Naive thymus-derived CD4-positive, alpha-beta T cell (primary cell): ENCODE measurements at places on chromosomes 2 and 18. TPM values are rescaled to one million over a fixed set of nuclear protein-coding genes. Genes with fewer than 3 reads are reported as not detected.

- H3K4me1 ChIP-seq: no peaks in the 10 kb centered on the region
- H3K36me3 ChIP-seq: no peaks in the 10 kb centered on the region
- no peaks in the 10 kb centered on the region for H3K27me3 ChIP-seq
- H3K4me3 ChIP-seq: no peak overlapping the region
- no peak for DNase-seq
Observed at GRCh38 chr2:48207851-48208250, 301.6 kb upstream of the FBXO11 start.

DNA sequence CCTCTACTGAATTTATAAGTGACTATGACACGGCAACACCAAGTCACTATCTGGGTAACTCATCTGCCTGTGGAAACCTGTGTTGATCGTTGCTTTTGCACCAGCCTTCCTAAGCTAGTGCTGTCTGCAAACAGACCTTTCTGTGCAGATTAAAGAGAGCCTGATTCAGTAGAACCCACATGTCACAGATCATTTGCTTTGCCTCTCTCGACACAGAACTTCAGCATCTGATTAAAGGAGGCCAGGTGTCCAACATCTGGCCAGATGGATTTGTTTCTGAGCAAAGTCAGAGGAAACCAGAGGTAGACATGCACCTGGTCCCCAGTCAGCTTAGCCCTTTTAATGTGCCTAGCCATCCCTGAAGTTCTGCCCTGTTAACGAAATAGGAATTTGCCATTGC, 15.0 kb upstream of the TTR start:
- no peak for DNase-seq
- no peak overlapping the region for H3K27ac ChIP-seq
- no peaks in the 10 kb centered on the region for H3K36me3 ChIP-seq
- H3K4me3 ChIP-seq: no peak overlapping the region

DNA sequence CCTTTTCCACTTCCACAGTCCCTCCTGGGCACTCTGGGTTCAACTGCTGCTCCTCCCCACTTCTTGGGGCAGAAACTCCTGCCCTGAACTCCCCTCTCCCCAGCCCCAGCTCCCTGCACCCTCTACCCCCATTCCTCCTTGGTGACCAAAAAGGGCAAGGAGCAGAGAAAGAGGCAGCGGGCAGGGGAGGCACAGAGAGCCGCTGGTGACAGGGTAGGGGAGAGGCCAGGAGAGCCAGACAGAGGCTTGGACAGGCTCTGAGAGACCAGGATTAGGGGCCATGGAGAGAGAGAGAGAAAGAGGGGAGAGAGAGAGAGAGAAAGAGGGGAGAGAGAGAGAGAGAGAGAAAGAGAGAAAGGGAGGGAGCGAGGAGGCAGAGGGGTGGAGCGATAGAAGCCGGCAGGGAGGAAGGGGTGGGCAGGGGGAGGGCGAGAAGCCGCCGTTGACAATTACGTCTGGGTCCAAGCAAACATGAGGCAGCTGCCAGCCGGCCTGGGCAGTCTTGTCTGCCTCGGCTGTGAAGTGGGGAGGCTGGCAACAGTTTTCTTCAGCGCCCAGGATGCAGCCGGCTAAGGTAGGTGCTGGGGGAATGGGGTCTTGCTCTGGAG, at the start of gene KCNIP3:
TSS of gene KCNIP3 (plus strand) at position 468 of the 608 bp plus-strand sequence. CDS start at position 560, 92 bp downstream.
- H3K4me3 ChIP-seq: no peak within 1 kb of the TSS
- DNase-seq: no peak
- H3K36me3 ChIP-seq: no peaks in the 10 kb centered on the region
- no peaks in the 10 kb centered on the region for H3K4me1 ChIP-seq
- no peak within 1 kb of the TSS for H3K27ac ChIP-seq
- H3K27me3 ChIP-seq: no peaks in the 10 kb centered on the region

DNA sequence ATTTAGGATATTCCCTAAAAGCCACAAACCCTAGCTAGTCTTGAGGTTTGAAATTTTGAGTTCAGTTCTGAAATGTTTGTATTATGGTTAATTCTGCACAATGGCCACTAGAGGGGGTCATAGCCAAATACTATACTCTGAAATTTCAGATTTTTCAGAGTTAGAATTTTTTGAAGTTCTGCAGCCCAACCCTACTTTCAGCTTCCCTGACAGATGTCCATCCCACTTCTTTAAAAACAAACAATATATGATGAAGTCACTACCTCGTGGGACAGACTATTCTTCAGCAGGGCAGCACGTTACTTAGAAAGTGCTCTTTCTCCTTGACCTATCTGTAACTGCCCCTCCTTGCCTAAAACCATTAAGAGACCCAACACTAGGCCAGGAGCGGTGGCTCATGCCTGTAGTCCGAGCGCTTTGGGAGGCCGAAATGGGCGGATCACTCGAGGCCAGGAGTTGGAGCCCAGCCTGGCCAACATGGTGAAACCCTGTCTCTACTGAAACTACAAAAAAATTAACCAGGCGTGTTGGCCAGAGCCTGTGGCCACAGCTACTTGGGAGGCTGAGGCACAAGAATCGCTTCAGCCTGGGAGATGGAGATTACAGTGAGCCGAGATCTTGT, 48.2 kb upstream of the PAPOLG start:
- H3K27me3 ChIP-seq: no peaks in the 10 kb centered on the region
- H3K36me3 ChIP-seq: no peaks in the 10 kb centered on the region
- DNase-seq: peak; percentile 32

DNA sequence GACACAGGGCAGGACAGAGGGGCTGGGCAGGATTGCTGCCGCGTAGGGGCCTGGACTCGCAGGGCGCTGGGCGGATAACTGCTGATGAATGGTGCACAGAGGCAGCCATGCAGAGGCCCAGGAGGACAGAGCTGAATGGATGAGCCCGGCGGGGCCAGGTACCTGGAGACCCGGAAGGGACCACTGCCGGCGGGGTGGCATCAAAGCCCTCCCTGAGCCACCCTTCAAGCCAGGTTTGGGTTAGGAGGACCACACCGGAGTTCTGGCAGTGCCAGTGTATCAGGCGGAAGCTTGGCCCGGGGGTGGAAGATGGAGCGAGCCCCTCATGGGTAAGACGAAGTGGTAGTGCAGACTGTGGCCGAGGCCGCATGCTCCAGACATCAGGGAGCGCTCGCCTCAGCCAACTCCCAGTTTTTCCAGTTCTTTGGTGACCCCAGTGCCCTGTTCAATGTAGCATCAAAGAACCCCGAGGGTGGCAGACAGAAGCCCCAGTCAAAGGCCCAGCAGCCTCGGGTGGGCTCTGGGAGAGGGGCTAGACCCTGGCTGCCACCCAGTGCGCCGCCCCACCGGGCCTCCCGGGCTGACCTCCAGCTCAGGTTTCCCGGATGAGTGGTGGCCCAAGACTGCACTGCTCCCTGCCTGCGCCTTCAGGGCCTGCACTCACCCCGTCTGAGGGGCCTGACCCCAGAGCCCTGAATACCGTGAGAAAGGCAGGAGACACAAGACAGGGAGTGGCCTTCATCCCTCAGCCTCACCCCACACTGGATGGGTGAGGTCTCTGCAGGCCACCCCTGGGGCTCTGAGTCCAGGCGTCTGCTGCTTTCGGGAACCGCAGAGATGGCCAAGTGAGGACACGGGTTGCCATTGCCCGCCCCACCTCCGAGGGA, 50.9 kb downstream of the ACAA2 start:
- no peaks in the 10 kb centered on the region for H3K4me1 ChIP-seq
- DNase-seq: no peak
- H3K4me3 ChIP-seq: no peak overlapping the region
- no peaks in the 10 kb centered on the region for H3K36me3 ChIP-seq

GRCh38 chr18:60676815-60677214, 304.2 kb upstream of the MC4R start:
- H3K27me3 ChIP-seq: no peaks in the 10 kb centered on the region
- no peak for DNase-seq
- no peaks in the 10 kb centered on the region for H3K36me3 ChIP-seq

- H3K4me1 ChIP-seq: peaks cover 74% of the 10 kb centered on the region
- peaks cover 3% of the 10 kb centered on the region for H3K36me3 ChIP-seq
- H3K4me3 ChIP-seq: no peak overlapping the region
- H3K27ac ChIP-seq: no peak overlapping the region
- no peak for DNase-seq
Observed at GRCh38 chr2:101733257-101733993, 35.9 kb downstream of the MAP4K4 start.

- no peaks in the 10 kb centered on the region for H3K4me1 ChIP-seq
- no peak for DNase-seq
- no peaks in the 10 kb centered on the region for H3K36me3 ChIP-seq
- no peak overlapping the region for H3K27ac ChIP-seq
Observed at GRCh38 chr2:45614330-45614729, 3.3 kb upstream of the SRBD1 start.

DNA sequence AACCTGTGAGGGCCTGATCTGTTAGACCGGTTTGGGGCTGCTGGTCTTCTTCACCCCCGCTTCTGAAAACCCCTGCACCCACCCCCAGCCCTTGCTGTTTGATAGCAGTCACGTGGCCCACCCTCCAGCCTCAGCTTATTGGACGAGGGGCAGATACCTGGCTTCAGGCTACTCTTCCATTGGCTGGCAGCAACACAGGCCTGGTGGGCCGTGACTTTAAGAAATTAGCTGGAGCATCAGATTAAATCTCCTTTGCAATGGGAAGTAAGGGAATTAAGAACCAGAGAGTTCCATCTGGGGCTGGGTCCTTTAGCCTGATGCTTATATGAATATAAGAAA, 107.3 kb downstream of the KLHL29 start:
- H3K27me3 ChIP-seq: no peaks in the 10 kb centered on the region
- no peaks in the 10 kb centered on the region for H3K36me3 ChIP-seq
- DNase-seq: no peak
- no peaks in the 10 kb centered on the region for H3K4me1 ChIP-seq

DNA sequence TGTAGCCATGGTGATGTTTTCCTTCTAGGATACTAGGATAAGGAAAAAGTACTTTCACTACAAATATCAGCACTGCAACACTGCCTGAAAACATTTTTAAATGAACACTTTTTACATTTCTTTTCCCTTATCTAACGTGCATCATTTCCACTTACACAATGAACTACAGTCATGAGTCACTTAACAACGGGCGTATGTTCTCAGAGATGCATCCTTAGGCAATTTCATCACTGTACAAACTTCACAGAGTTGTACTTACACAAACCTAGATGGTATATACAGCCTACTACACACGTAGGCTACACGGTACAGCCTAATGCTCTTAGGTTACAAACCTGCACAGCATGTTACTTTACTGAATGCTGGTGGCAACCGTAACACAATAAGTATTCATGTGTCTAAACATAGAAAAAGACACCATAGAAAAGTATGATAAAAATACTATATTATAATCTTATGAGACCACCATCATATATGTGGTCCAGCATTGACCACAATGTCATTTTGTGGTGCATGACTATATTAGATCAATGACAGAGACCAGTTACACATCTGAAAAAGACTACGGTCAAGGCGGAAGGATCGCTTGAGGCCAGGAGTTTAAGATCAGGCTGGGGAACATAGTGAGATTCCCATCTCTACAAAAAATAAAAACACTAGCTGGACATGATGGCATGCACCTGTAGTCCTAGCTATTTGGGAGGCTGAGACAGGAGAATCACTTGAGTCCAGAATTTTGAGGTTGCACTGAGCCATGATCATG, 39.8 kb downstream of the WDR33 start:
- DNase-seq: no peak
- H3K27me3 ChIP-seq: no peaks in the 10 kb centered on the region
- no peak overlapping the region for H3K4me3 ChIP-seq
- H3K27ac ChIP-seq: no peak overlapping the region

GRCh38 chr2:161604901-161605300, 19.3 kb upstream of the SLC4A10 start:
- no peak overlapping the region for H3K27ac ChIP-seq
- no peak for DNase-seq
- no peak overlapping the region for H3K4me3 ChIP-seq
- H3K27me3 ChIP-seq: no peaks in the 10 kb centered on the region

DNA sequence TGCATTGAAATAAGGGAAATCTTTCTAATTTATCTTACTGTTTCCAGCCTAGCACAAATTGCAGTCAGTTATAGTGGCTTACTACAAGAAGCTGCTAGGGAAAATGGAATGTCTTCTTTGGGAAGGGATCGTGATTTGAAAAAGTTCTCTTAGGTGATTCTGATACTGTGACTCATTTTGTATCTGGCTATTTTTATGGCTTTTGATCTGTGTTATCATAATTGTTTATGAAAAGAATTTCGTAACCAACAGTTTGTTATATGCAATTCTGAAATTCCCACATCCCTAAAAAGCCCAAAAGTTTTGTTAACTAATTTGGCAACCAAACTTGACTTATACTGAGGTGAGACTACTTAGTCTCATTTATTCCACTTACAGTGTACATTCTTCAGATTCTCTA, 12.4 kb downstream of the PTPN4 start:
- no peak overlapping the region for H3K4me3 ChIP-seq
- H3K27ac ChIP-seq: no peak overlapping the region
- DNase-seq: no peak
- peaks cover 9% of the 10 kb centered on the region for H3K4me1 ChIP-seq
- no peaks in the 10 kb centered on the region for H3K27me3 ChIP-seq
- no peaks in the 10 kb centered on the region for H3K36me3 ChIP-seq

DNA sequence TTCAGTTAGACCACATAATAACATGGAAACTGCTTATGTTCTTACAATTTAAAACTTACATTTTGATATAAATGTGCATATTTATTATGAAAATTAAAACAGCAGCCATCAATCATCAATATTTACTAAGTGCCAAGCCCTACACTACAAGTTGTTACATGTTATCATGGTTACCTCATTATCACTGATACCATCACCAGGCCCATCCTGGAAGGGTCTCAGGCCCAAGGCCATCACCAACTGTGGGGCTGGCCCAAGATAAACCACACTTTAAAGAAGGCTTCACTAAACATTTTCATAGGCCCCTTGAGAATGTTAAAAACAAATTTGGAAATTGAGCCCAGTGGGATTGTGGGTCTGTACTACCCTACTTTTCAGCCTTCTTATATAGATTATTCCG, 6.4 kb downstream of the ITSN2 start:
- H3K4me1 ChIP-seq: peaks cover 58% of the 10 kb centered on the region
- no peaks in the 10 kb centered on the region for H3K27me3 ChIP-seq
- no peaks in the 10 kb centered on the region for H3K36me3 ChIP-seq
- peak overlapping the region; percentile 35 for H3K4me3 ChIP-seq
- DNase-seq: no peak

GRCh38 chr2:71101656-71102055, 28.4 kb downstream of the MCEE start:
- no peaks in the 10 kb centered on the region for H3K27me3 ChIP-seq
- DNase-seq: no peak
- no peaks in the 10 kb centered on the region for H3K36me3 ChIP-seq
- H3K4me3 ChIP-seq: no peak overlapping the region

GRCh38 chr2:207135340-207135739, 30.4 kb downstream of the KLF7 start:
- peak overlapping the region; percentile 5 for H3K27ac ChIP-seq
- peaks cover 38% of the 10 kb centered on the region for H3K4me1 ChIP-seq
- no peaks in the 10 kb centered on the region for H3K27me3 ChIP-seq
- no peaks in the 10 kb centered on the region for H3K36me3 ChIP-seq
- DNase-seq: peak; percentile 83

DNA sequence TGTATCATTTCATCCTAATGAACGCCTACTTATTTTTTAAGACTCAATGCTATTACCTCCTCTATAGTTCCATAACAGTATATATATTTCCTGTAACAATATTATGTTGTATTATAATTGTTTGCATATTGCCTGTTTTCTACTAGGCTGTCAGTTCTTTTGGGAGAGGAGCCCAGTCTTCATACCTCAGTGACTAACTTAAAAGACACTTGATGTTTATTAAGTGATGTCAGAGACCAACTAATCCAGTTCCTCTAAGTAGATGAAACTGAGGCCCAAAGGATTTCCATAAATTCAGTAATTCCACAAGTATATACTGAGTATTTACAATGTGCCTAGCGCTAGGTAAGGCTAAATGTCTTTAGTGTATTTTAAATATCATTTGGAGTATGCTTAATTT, 48.9 kb upstream of the AAK1 start:
- H3K36me3 ChIP-seq: no peaks in the 10 kb centered on the region
- no peaks in the 10 kb centered on the region for H3K27me3 ChIP-seq
- no peak for DNase-seq

The STARD7 gene
- 65.6 TPM for total RNA-seq

The ACKR3 gene
- 2.8 TPM for total RNA-seq

The TXNDC2 gene
- total RNA-seq: not detected

The RTKN gene
- 0.81 and 0.97 TPM in 2 replicates for total RNA-seq

The NXPH2 gene
- total RNA-seq: not detected
